NCI-H524 treated with DMSO at 0.1 percent for 48 hours (cell line): ENCODE measurements at places on chromosomes 5 and 9.
A peak's percentile ranks its signal among the peaks of the same experiment; 100 is the strongest.

DNA sequence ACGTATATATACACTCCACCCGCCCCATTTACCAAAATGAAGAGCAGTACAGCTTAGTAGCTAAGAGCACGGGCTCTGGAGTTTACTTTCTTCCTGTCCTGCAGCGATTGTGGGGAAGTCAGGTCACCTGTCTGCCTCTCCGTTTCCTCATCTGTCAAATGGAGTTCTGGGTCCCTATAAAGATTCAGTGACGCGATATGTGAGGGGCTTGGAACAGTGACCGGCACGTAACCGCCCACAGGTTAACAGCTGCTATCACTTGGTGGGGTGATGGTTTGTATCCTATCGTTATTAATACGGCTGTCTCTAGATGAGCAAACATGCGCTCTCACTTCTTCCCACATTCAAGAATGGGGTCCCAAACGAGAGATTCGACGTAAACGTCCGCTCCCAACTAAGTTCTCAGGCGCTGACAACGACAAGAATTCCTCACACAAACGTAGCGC is 426 bp downstream of the FAM114A2 start:
- no peak for DNase-seq

DNA sequence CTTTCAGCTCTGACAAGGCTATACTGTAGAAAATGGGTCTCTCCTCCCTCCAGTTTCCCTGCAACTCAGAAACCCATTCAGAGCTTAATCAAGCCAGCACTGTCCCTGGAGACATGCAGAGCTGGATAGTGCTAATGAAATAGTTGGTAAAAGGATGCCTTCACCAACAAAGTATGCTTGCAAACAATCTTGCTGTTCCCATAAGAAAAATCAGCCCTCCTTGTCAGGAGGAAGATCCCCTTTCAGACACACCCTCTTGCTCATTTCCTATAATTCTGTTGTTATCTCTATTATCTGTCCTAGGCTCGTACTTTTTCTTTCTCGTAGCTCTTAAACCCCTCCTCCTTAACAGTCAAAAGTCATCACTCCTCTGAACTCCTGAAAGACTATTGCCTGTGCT is 9.9 kb upstream of the OSMR start:
- no peak for DNase-seq

DNA sequence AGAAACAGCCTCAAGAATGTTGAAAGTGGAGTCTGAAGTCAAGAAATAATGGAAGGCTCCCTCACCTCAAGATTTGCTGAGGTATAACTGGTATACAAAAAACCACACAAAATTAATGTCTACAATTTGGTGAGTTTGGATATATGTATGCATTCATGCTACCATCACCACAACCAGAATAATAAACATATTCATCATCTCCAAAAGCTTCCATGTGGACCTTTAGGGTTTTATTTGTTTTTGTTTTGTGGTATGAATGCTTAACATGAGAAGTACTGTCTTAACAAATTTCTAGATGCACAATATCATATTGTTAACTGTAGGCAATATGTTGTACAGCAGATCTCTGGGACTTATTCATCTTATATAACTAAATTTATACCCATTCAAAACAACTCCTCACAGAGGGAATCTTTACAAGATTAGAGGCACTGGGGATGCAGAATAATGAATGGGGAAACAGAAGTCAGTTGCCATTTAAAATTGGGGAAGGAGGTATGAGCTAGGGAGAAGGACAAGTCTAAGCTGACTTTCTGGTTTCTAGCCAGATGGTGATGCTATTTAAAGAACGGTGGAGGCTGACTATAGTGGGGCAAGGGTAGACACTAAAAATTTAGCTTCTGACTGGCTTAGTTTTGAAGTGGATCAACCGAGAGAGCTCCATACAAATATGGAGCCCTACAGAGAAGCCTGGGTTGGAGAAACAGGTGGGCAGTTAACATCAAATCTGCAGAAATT is 213.9 kb downstream of the BNC2 start:
- no peak for DNase-seq

DNA sequence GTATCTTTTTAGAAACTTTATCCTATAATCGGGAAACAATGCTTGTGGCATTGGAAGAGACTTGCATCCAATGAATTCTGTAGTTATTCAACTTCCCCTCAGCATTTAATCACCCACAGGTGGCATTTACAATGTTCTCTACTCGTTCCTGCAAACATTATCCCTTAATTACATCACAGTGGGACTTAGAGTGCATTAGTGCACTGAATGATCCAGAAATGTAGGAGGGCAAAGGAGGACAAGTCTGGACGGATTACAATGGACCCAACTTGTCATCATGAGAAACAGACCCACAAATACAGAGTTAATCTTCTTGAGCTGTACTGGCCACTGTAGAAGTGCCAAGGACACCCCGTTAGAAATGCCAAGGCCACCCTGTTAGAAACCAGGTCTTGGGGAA is 129.1 kb downstream of the DOCK8 start:
- peak; percentile 3 for DNase-seq

DNA sequence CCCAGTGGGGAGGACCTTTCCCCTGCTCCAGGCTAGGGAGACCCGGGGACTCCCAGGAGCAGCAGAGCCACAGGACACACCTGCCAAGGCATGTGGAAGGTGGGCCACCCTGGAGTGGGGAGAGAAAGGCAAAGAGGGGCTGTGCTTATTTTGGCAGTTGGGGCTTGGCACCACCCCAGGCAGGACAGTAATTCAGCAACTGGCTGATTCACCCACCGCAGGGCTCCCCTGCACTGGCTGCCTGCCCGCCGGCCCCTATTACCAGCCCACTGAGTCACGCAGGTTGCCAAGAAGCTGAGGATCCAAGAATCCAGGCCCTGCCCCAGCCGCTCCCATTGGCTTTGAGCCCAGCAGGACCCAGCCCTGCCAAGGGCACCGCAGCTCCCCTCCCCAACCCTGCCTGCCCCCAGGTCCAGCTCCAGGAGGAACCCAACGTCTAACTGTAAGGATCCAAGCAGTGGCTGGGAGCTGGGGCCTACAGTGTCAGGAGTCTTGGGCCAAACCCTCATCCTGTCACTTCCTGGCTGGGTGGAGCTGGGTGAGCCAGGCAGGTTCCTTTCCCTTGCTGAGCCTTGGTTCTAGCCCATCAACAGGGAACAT is 14.2 kb upstream of the RALGDS start:
- DNase-seq = no peak

DNA sequence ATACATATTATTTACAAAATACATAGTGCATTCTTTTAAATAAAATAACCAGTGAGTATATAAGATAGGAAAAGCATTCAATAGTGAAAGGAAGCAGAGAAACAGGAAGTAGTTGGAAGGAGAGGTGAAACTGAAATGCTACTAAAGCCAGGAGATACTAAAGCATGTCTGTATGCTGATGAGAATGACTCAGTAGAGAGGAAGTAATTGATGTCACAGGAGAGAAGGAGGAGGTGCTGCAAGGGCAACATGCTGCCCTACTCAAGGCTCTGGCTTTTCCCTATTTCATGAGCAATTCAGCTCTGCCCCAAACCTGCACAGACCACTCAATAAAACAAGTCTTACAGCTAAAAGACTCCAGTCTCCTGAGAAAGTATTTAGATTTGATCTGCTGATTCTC is 108.5 kb upstream of the TXNDC8 start:
- no peak for DNase-seq

GRCh38 chr9:7011395-7012067 is 253.8 kb downstream of the KDM4C start:
- DNase-seq = no peak

- no peak for DNase-seq
Observed at GRCh38 chr5:173429489-173430150, 101.4 kb upstream of the STC2 start.

DNA sequence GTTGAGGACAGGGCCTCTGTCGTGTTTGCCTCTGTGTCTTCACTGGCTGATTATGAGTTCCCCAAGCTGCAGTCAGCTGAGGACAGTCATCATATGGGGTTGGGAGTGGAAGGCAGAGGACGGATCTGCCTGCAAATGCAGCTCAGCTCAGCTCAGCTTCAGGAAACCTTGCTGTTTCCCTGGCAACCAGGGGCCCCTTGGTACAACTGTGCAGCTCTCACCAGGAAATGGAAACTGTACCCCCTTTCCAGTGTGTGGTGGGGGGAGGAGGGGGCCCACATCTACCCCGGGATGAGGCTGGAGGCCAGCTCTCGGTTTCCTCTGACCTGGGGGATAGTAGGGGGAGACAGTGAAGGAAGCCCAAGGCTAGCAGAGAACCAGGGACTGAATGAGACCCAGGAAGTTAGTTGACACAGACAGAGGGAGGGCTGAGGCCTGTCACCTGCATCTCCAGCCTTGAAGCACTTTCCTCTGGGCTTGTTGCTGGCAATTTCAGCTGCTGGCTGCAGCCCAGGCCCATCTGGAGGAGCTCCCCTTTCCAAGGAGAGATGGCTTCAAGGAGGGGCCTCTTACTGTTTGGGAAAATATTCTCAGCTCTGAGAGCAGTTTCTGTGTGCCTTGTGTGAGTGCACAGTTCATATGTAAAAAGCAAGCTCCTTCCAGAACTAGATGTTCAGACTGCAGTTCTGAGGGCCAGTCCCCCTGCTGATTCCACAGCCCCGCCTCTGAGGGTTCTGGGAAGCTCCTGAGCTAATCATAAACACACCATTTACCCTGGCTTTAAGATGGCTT is 6.9 kb downstream of the ANXA6 start:
- DNase-seq = no peak
